ENCODE measurements at places on chromosomes 6 and 20.
A peak's percentile ranks its signal among the peaks of the same experiment; 100 is the strongest.

GRCh38 chr20:8272766-8273165, 140.7 kb downstream of the PLCB1 start:
- no peak for DNase-seq

GRCh38 chr6:39365281-39366074, 43.0 kb upstream of the KCNK16 start:
- no peak for DNase-seq

- DNase-seq: no peak
These were observed 30.5 kb upstream of the RIPK1 start for GRCh38 chr6:3037638-3038365.

- no peak for DNase-seq
These were observed 153.6 kb downstream of the ZFAND3 start for GRCh38 chr6:37972994-37973757.

DNA sequence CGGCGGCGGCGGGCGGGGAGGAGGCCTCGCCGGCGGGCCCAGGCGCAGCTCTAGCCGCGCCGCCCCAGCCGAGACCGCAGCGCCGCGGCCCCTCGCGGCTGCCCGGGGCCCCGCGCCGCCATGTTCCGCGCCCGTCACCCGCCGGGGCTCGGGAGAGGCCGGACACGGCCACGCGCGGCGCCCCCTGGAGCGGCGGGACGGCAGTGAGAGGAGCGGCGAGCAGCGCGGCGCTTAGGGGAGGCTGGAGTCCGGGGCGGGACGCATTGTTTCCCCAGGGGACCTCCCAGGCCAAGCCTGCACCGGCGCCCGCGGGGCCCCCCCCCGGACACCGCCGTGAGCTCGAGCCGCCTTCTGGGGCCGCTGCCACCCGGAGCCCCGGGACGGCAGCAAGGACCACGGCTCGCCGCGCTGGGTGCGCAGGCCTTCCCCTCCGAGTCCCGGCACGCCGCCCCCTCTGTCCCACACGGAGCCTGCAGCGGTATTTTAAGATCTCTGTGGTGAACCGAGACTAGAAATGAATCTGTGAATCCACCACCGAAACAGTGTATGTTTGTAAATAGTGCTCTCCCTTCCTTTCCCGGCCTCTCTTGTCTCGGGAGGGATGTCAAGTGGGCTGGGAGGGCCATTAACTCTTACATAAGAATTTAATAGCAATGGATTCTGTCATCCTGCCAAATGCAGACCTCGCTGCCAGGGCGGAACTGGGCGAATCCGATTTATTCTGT, 424 bp upstream of the KIF13A start:
- DNase-seq: peak; percentile 65

- no peak for DNase-seq
These were observed 16.1 kb downstream of the MYLK4 start for GRCh38 chr6:2734488-2735166.

DNA sequence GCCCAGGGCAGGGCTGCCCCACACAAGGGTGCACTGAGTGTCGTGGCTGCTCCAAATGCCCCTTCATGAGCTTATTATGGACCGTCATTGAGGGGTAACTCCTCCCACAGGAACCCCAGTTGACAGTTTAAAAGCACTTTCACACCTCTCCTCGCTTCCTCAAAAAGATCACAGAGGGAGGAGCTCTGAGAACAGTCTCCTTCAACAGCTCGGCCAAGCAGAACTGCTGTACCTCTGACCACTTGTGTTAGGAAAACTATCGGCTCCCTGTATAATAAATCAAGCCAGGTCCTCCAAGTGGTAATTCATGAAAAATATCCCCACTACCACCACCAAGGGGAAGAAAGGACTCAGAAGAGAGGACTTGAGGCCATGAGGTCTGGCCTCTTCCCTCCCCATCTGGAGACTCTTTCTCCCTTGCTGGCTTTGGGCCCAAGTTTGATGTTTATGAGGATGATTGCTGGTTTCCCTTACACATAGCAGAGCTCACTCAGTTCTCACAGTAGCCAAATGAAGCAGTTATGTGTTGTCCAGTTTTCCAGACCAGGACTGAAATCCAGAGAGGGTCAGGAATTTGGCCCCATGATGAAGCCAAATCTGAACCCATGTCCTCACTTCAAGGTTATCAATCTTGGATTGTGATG, 8.7 kb downstream of the SNX21 start:
- no peak for DNase-seq

GRCh38 chr6:114611696-114612095, 268.9 kb upstream of the HS3ST5 start:
- no peak for DNase-seq

DNA sequence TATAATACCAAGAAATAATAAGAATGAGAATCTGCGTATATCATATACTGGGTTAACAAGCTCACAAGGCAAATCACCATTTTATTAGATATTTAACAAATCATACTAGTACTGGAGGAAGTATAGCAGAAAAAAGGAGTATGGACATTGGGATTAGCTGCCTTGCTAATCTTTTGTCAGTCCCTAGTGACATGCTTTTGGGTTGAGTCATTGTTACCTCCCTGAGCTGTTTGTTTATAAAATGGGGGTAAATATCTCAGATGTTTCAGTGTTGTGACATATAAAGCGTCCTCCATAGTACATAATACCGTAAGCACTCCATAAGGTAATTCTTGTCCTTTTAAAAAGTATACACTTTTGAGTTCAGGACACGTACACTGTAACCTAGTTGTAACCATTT, 107.0 kb downstream of the ESR1 start:
- DNase-seq: no peak

GRCh38 chr6:15593798-15594197, 69.0 kb downstream of the DTNBP1 start:
- no peak for DNase-seq

DNA sequence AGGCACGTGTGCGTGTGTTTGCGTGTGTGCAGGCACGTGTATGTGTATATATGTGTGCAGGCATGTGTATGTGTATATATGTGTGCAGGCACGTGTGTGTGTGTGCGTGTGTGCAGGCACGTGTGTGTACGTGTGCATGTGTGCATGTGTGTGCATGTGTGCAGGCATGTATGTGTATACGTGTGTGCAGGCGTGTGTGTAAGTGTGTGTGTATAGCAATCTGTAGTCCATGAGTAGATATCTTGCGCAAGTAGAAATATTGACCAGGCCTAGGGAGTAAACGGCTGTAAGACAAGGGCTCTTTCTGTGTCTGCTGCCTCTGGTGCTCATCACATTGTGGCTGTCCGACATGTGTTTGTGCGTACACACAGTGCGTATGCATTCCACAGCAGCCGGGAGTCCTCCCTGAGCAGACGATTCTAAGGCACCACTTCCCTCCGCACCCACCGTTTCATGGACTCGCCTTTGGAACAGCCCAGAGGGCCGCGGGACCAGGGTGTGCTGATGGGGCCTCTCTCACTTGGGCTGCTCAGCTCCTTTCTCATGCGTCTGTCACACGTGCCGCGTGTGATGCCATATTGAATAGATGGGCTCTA, 167.6 kb downstream of the ERMARD start:
- DNase-seq: no peak

DNA sequence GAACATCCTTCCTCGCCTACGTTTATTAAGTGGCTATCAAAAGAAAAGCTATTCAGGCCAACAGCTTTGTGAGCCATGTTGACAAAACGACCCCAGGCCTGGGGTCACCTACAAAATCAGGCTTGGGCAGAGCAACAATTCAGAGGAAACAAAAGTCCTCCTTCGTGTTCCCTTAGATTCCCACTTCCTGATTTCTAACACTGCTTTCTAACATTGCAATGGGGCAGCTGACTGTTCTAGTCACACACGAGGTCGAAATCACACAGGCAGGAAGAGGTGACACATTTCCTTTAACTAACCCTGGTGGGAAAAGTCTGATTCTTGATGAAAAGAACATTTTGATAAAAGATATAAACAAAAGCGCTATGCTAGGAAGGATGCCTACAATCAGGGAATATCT, 31.9 kb downstream of the WDR27 start:
- DNase-seq: no peak

DNA sequence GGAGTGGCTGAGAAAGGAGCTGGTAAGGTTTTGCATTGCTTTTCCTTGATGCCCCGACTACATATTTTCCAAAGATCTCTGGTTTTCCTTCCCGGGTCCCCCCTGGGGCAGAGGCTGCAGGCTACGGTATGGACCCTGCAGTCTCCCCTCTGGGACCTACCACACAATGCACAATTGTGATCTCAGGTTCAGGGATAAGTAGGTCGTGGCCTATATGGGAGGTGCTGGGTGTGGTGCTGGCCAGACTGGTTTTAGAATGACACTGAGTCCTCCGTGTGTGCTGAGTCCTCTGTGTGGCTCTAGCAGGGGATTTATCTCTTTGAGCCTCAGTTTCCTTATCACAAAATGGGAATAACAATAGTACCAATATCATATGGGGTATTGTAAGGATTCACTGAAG, 376 bp downstream of the C20orf202 start:
- no peak for DNase-seq

- no peak for DNase-seq
These were observed at the start of gene TMEM200A for GRCh38 chr6:130365166-130366106. TMEM200A (plus strand) TSS chr6:130366017; CDS start chr6:130440423, 74,406 bp downstream.

DNA sequence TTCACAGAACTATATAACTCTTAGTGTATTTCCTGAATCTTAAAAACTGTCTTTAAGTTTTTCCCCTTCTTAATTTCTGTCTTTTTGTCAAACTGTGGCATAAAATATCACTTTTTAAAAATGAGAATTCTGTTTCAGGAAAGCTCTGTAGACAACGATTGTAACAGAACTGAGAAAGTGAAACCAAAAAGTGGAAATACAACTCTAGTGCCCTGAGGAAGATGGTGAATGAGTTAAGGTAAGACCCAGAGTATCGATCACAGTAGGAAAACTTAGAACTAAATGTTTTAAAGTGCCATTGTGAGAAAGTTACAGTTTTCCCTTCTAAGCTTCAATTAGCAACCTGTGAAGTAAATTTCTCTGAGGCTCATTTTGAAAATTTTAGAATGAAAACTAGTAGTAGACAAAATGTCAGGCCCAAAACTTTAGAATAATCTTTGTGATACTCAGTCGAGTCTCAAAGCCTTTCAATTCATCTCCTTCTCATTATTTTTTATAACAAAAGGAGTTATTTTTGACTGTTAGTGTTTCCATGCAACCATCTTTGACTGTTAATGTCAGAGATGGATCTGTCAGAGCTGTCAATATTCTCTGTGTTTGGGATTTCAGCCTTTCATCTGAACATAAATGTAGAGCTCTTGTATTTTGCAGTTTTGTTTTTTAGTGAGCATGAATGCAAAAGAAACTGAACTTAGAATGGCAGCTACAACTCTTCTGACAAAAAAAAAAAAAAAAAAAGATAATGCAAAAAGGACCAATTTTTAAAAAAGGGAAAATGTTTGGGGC, 19.0 kb upstream of the TRDN start:
- DNase-seq: peak; percentile 51

GRCh38 chr20:22536141-22536828, 48.1 kb downstream of the FOXA2 start:
- DNase-seq: no peak

GRCh38 chr20:37892001-37892400, 10.9 kb upstream of the VSTM2L start:
- DNase-seq: no peak

GRCh38 chr20:63596423-63596822, 22.4 kb upstream of the HELZ2 start:
- no peak for DNase-seq

GRCh38 chr6:115203381-115203780, 857.3 kb downstream of the FRK start:
- no peak for DNase-seq

GRCh38 chr6:157045831-157046454, 268.8 kb downstream of the ARID1B start:
- no peak for DNase-seq

DNA sequence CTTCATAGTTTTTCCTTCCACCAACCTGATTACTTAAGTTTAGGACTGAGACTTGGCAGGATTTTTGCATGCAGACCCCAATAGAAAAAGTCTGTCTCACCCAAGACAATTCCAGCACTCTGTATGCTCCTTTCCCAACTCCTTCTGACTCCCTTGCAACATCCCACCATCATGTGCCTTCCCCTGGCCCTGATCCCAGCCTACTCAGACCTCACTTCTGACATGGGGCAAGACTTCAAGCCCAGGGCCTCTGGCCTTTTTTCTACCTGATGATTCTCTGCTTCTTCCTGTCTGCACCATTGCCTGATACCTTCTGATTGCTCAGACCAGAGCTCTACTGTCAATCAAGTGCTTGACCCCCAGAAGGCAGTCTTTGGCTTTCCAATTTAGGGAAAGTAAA, 96.6 kb downstream of the HAO1 start:
- DNase-seq: no peak

DNA sequence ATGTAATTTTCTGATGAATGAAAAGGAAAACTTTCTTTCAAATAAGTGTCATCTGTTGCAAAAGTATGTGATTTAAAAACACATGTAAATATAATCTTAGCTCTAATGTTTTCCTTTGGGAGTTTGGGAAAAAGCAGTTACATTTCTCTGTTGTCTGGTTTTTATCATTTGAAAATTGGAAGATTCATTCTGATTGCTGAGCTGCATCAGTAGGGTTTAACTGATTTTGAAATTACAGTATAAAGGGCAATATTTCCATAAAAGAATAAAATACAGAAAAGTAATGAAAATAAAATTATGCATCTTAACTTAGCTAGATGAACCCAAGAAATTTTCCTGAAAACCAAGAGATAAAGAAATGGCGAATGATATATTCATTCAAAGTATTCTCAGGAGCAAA, 57.8 kb downstream of the MAP7 start:
- DNase-seq: no peak

DNA sequence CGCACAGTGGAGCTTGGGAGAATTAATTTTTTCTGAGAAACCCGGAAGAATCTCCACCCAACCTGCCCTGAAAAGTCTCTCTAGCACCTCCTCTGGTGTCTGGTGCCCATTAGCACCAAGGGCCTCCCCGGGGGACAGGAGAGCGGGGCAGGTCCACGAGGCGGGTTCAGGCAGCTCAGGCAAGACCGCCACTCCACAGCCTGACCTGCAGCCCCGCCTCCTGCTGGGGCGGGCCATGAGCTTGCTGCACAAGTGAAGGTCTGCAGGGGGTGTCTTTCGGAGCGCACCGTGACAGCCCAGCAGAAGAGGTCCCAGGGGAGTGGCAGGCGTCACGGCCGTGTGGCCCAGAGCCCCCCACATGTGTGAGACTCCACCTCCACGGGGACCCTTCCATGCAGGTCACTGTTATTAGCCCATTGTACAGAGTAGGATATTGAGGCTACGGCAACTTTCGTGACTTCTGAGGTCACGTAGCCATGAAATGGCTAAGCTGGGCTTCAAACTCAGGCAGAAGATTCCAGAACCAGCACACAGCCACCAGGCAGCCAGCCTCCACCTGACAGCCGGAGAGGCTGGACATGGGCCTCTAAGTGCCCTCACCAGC, 63.9 kb upstream of the SLCO4A1 start:
- DNase-seq: no peak

DNA sequence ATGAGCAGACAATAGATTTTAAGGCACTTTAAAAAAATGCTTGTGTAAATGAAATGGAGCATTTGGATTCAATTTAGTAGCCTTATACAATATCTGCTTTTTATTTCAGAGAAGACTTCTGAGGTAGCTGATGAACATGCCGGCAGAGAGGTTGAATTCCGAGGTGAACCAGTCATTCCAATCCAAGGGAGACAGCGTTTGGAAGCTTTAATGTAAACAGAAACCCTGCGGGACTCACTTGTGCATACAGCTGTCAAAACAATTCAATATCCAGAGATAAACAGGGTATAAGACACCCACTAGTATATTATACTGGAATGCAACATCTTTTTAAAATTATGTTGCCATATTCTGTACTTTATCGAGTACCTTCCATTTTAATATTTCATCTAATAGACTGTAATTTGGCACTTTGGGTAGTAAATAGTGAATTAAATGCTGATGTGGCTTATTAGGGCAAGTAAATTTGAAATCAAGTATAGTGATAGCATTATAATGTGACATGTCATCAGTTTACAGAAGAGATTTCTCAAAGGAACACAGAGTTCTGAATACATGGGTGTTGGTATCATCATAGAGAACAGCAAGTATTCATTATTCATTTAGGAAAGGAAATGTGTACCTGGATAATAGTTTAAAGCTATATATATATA, 347.7 kb downstream of the PRKN start:
- DNase-seq: no peak

Measured in MM.1S (cell line).